Hepatocyte (in vitro differentiated cells): ENCODE measurements at places on chromosomes 16 and 17. TPM values are rescaled to one million over a fixed set of nuclear protein-coding genes. Genes with fewer than 3 reads are reported as not detected.

The LGALS9B gene
- not detected in 2 replicates for polyA plus RNA-seq

The GPR179 gene
- 0.19 TPM in 1 of 2 replicates, not detected in the other for polyA plus RNA-seq

The ORAI3 gene
- polyA plus RNA-seq: 54.0 and 56.9 TPM in 2 replicates

The C17orf107 gene
- 8.8 and 14.1 TPM in 2 replicates for polyA plus RNA-seq

The ALOX15B gene
- 26.0 and 26.1 TPM in 2 replicates for polyA plus RNA-seq

The CACNG1 gene
- polyA plus RNA-seq: not detected in 2 replicates

The LRRC45 gene
- 14.7 and 17.2 TPM in 2 replicates for polyA plus RNA-seq

The DNAH3 gene
- 0.02 and 0.33 TPM in 2 replicates for polyA plus RNA-seq

The KLHL11 gene
- 9.0 and 10.0 TPM in 2 replicates for polyA plus RNA-seq

The TMEM107 gene
- polyA plus RNA-seq: 12.8 and 13.6 TPM in 2 replicates
